WTC11 (cell line): ENCODE measurements at places on chromosomes 7 and 10.

DNA sequence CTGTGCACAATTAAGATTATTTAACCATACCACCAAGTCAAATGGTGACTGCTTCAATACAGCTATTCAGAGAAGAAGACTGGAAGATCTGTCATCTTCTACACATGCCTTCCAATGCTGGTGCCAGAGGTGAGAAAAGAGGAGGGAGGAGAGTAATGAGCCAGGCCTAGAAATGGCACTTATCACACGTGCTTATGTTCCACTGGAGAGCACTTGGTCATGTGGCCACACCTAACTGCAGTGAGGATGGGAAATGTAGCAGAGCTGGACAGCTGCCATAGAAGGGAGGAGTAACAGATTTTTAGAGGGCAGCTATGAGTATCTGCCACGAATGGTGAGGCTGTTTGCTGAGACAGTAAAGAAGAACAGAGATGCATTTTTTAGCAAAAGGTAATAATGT, 77.1 kb downstream of the MPLKIP start:
- no peak for DNase-seq

DNA sequence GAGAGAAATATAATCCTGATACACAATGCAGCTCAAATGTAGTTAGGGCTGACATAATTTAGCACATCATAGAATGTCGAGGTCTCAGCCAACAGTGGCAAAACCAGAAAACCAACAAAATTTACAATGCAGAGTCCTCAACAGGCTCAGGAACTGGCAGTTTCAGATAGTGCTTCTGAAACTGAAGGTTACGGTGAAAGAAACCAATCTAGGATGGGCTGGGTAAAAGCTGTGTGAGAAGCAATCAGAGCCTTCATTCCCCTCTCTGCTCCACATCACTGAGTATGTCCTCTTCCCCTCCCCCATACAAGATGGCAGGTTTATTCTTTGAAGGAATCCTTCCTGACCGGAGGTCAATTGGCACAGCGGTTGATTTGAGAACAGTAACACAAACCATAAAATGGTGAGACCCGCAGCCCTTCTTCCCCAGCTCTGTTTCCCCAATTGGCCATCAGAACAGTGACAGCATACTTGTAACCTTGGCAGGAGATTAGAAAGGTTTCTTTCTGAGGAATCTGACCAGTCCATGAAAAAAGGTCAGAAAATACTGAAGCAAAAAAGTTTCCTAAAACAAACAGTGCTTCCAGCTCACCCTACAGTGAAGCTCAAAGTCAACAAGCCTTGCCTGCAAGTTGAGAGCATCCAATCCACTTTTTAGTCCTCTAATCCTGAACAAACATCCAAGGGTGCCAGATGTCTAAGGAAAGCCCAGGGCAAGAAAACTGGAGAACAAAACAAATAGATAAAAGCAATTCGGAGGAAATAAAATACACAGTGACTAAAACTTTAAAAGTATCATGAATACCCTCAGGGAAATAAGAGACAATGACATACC, 53.9 kb upstream of the IL6 start:
- no peak for DNase-seq

GRCh38 chr10:76234499-76235226, 803.2 kb downstream of the LRMDA start:
- DNase-seq = no peak

- no peak for DNase-seq
Observed at GRCh38 chr7:16063221-16063620, 358.1 kb downstream of the CRPPA start.

- no peak for DNase-seq
Observed at GRCh38 chr7:11988186-11988585, 156.2 kb upstream of the THSD7A start.

- no peak for DNase-seq
Observed at GRCh38 chr10:124145109-124145870, 51.9 kb upstream of the CHST15 start.

- no peak for DNase-seq
Observed at GRCh38 chr10:27143686-27144085, 10.5 kb downstream of the YME1L1 start.

GRCh38 chr10:51879238-51879637, 179.8 kb upstream of the CSTF2T start:
- DNase-seq = no peak
